ENCODE measurements at places on chromosomes 4 and X. TPM values are rescaled to one million over a fixed set of nuclear protein-coding genes. Genes with fewer than 3 reads are reported as not detected.

ADH7 gene
- total RNA-seq: not detected

GRCh38 chrX:23699636-23700194 lies 32.4 kb downstream of the PRDX4 start:
- DNase-seq: no peak

- DNase-seq: no peak
Measured at GRCh38 chrX:8043121-8043520, 115.9 kb upstream of the PNPLA4 start.

- DNase-seq: no peak
Measured at GRCh38 chr4:74066232-74066631, 27.7 kb upstream of the CXCL3 start.
